ENCODE measurements at places on chromosomes 7 and 10.

GRCh38 chr10:73983096-73984047 lies 14.5 kb upstream of the VCL start:
- no peak for DNase-seq

DNA sequence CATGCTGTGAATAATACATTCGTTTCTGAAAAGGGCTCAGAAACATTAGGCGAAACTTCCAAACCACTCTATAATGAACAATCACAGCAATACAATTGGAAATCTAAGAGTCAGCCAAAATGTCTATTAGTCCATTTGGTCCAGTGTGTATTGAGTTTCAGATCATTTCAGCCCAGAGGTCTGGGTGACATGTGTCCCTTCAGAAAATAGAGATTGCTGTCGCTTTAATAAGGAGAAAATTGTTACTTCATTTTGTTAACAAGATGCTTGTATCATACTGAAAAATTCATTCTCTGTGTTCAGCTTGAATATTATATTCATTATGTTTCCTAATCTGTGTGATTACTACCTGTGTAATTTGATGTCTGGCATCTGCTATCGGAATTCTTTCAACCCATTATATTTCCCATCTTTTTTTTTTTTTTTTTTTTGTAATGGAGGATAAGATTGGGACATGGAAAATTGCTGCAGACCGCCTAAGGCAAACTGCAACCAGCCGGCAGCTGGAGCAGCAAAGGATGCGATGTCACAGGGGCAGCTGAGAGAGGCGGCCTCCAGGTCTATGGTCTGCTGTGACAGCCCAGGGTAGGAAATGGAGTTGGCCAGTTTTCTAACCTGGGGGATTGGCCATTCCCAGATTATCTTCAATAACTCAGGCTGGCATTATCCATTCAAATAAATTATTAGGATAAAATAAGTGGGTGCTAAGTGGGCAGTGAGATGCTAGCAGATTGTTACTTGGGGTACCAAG lies 170.9 kb upstream of the NPVF start:
- no peak for DNase-seq

DNA sequence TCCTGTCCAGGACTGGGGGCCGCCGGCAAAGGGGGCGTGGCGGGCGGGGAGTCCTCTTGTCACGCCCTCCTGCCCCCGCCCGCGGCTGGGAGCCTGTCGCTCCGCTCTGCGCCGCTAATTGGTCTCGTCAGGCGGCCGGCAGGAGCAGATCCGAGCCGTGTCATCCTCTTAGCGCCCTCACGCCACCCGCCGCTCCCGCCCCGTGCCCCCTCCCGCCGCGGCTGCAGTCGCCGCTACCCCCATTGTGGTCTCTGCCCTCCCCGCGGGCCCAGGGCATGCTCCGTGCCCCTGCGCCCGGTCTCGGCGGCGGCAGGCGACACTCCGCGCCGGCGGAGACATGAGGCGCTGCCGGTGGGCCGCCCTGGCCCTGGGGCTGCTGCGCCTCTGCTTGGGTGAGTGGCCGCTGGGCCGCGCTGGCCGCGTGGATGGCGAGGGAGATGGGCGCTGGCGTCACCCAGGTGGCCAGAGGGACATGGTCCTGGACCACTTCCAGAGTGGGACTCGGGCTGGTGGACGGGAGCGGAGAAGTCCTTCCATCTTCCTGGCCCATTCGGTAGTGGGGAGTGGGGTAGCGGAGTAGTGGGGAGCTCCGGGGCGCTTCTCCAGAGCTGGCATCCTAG lies at the start of gene CDHR1:
Gene CDHR1, plus strand, starts transcription at position 114 of the 620 bp plus-strand sequence. Its CDS starts 224 bp downstream, at position 338.
- DNase-seq, result peak; percentile 17

DNA sequence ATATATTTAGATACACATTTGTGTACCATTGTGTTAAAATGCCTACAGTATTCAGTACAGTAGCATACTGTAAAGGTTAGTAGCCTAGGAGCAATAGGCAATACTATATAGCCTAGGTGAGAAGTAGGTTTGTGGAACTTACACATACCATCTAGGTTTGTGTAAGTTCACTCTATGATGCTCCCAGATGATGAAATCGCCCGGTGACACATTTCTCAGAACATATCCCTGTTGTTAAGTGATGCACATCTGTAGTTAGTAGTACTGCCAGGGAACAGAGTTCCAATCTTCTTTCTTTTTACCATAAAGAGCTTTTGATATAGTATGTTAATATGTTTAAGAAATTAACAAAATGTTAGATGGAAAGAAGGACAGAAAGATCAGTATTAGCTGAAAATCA lies 138.2 kb downstream of the SNX13 start:
- DNase-seq, result no peak

- DNase-seq, result no peak
These were observed 314.8 kb downstream of the POM121L12 start for GRCh38 chr7:53350241-53350640.

- DNase-seq, result no peak
These were observed 11.6 kb downstream of the CBX3 start for GRCh38 chr7:26212921-26213718.

DNA sequence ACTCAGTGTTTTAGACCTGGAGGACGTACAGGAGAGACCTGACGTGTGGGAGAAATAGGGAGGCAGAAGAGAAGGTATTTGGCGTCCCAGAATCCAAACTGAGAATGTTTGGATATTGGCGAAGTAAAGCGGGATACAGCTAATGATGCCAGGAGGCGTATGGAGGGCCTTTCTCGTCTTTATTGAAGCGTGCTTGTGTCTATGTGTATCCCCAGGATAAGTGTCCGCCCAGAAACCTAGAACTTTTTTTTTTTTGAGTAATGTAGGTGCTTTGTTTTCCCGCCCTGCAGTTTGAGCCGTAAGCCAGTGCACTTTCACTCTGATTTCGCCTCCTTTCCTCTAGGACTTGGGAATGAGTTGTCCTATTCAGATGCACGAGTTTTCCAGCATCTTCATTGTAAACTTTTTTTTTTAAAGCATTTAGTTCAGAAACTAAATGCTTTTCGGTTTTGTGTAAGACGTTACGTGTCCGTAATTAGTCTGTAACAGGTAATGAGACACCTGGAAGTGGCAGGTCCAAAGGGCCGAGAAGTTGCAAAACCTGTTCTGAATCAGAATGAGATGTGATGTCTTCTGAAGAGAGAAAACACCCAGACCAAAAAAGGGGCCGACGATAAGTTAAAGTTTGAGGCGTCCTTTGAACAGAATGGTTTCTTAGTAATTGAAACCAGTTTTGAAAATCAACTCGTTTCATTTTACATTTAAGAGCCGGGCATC lies 746 bp downstream of the ARL5B start:
- DNase-seq, result no peak

DNA sequence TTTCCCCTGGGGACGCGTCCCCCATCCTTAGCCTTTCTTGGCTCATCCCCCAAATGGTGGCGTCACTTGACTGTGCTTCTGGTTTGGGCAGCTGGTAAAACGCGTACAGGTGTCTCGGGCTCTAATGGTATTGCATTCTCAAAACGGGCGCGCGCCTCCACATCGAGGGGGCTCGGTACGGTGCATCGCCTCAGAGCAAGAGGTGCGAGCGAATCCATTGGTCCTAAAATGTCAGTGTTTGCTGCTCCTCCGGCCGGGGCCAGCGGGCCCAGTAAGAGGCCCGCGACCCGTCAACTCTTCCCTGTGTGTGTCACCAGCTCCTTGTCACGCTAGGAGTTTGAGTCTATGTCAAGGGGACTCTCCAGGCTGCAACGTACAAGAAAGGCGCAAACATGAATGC lies 90.6 kb upstream of the SH2B2 start:
- DNase-seq, result no peak

DNA sequence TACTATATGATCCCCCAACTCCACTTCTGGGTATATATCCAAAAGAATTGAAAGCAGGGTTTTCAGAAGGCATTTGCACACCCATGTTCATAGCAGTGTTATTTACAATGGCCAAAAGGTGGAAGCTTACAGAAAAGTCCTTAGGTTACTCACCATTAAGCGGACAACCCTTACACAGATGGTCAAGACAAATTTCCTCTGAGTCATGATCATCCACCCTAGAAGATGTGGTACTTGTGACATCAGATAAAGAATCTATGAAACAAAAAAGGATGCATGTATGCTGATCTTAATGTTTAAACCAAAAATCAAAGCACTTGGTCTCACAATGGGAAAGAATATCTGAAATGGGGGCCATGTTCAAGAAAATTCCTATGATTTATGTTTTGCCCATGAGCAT lies 31.1 kb downstream of the ZC3HAV1 start:
- no peak for DNase-seq

DNA sequence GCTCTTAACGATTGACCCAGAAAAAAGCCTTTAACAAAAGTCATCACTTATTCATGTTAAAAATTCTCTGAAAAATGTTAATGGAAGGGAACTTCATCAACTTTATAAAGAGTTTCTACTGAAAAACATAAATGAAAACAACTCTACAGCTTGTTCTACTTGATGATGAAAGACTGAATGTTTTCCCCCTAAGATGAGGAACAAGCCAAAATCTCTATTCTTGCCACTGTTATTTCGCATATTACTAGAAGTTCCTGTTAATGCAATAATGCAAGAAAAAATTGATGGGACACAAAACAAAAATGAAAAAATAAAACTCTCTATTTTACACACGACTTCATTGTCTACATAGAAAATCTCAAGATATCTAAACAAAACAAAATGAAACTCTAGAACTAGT lies 249.8 kb upstream of the AKR1E2 start:
- DNase-seq, result no peak
